ENCODE measurements at places on chromosomes 7 and 10.

GRCh38 chr7:102079140-102080018, 207.3 kb upstream of the SH2B2 start:
- H3K36me3 ChIP-seq = peaks cover 5% of the 10 kb centered on the region
- no peak for DNase-seq
- no peak overlapping the region for H3K27ac ChIP-seq
- H3K4me3 ChIP-seq = no peak overlapping the region
- H3K4me1 ChIP-seq = peaks cover 9% of the 10 kb centered on the region

GRCh38 chr7:32070406-32071360, at the start of gene PDE1C:
Gene PDE1C (minus strand): TSS chr7:32070407.
- H3K4me1 ChIP-seq = peaks cover 2% of the 10 kb centered on the region
- H3K27me3 ChIP-seq = no peaks in the 10 kb centered on the region
- peak within 1 kb of the TSS; percentile 78 for H3K4me3 ChIP-seq
- peak; percentile 21 for DNase-seq

DNA sequence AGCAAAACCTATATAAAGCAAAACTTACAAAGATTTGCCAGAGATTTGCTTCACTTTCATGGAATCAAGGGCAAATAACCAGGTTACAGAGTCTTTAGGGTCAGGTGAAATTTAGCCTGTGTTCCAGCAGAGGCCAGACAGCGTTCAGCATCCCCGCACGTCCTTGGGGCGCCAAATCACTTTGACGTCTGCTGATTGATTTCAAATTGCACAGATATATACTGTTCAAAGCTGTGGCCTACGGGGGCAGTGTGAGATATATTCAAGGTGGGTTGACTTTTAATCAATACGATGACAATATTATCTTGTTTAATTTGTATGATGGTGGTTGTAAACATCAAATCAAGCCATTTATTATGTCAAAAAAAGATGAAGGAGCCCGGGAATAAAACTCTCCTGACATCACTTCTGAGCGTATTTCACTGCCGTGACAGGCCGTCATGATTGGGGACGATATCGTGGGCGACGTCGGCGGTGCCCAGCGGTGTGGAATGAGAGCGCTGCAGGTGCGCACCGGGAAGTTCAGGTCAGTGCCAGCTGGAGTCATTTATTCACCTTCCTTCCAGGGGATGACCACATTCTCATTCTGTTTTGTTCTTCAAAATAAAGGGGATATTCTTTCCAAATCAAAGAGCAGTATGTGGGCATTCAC, 55.2 kb downstream of the LHPP start:
- no peak for DNase-seq
- no peak overlapping the region for H3K4me3 ChIP-seq

DNA sequence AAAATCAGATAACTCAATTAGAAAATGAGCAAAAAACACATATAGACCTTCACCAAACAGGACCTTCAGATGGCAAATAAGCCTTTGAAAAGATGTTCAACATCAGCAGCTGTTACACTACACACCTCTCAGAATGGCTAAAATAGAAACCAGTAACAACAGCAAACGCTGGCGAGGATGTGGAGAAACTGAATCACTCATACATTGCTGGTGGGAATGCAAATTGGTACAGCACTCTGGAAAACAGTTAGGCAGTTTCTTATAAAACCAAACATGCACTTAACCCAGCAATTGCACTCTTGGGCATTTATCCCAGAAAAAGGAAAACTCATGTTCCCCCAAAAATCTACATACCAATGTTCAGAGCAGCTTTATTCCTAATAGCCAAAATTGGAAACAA, 37.7 kb upstream of the SMARCD3 start:
- no peak overlapping the region for H3K27ac ChIP-seq
- peaks cover 26% of the 10 kb centered on the region for H3K27me3 ChIP-seq
- H3K4me1 ChIP-seq = no peaks in the 10 kb centered on the region
- DNase-seq = no peak
- H3K36me3 ChIP-seq = no peaks in the 10 kb centered on the region

GRCh38 chr7:43583424-43584194, 701 bp downstream of the STK17A start:
- H3K27me3 ChIP-seq = no peaks in the 10 kb centered on the region
- no peaks in the 10 kb centered on the region for H3K36me3 ChIP-seq
- H3K27ac ChIP-seq = no peak overlapping the region
- H3K4me1 ChIP-seq = peaks cover 6% of the 10 kb centered on the region
- DNase-seq = peak; percentile 50
- H3K4me3 ChIP-seq = peak overlapping the region; percentile 99

DNA sequence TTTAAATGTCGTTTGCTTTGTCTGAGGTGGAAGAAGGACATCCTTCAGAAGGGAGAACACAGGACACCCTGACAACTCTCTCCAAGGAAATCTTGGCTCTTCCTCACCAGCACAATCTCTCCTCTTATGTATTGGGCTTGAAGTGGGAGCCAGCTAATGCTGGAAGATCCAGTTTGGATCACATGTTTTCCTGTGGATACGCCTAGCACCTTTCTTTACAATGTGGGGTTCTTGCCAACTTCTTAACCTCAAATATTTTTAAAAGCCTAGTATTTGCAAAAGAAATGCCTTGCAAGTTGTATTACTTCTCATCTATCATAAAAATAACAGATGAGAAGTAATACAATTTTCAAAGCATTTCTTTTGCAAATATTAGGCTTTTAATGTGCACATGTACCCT, 76.4 kb downstream of the FRMD4A start:
- DNase-seq = no peak
- no peak overlapping the region for H3K4me3 ChIP-seq
- no peak overlapping the region for H3K27ac ChIP-seq
- no peaks in the 10 kb centered on the region for H3K27me3 ChIP-seq

DNA sequence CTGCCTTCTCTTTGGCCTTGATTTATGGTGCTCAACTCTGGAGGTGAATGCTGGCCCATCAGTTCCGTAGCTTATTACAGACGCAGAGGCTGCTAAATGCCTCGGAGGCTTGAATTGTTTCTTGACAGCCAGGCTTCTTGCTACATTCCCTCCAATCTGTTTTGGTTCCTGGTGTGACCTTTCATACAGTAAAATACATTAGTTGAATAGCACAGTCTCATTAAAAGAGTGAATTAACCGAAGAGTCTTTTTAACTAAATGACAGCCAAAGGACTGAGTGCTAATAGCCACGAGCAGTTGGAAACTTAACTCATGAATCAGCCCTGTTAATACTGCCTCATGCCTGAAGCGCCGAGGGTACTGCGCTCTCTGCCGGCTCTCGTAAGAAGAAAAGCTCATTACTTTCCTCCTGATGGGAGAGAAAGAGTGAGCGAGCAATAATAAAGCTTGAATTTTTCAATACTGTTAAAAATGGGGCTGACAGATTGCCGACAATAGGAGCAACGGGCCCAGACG, 236.4 kb upstream of the GPR26 start:
- H3K4me3 ChIP-seq = no peak overlapping the region
- no peak for DNase-seq
- no peaks in the 10 kb centered on the region for H3K4me1 ChIP-seq
- no peaks in the 10 kb centered on the region for H3K36me3 ChIP-seq

DNA sequence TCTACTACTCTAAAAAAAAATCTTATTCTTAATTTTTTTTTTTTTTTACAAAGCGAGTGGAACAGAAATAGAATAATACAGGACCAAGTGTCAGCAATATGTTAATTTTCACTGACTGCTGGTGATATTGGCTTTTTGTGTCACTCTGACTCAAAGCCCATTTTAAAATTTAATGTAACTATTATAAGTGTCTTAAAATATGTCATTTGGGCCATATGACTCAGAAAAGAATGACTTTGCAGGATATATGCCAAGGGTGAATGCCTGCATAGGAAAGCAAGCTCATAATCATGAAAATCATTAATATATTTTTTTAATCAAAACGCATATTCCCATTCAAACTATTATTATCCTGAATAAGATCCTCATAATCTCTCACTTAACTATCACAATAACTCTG, 149.2 kb downstream of the GNAT3 start:
- no peaks in the 10 kb centered on the region for H3K36me3 ChIP-seq
- no peak for DNase-seq
- H3K27ac ChIP-seq = no peak overlapping the region
- H3K4me3 ChIP-seq = no peak overlapping the region

DNA sequence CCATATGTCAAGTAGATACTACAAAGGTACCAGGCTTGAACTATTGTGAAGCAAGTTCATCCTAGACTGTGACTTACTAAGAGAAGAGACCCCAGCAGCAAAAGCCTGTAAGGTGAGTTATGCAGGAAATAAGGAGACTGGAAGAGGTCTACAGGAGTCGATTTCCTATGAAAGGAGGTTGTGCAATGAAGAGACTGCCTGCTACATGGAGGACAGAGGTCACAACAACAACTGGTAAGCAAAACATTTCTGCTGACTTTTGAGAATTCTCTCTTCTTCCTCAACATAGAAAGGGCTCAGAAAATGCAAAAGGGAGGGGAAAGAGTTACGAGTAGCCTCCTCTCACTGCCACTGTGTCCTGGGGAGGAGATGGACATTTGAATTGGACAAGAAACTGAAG, 42.4 kb downstream of the PDK4 start:
- H3K27me3 ChIP-seq = no peaks in the 10 kb centered on the region

GRCh38 chr10:129491123-129491734, 24.2 kb downstream of the MGMT start:
- no peaks in the 10 kb centered on the region for H3K27me3 ChIP-seq
- H3K4me3 ChIP-seq = no peak overlapping the region
- DNase-seq = no peak
- H3K4me1 ChIP-seq = peaks cover 3% of the 10 kb centered on the region
- H3K27ac ChIP-seq = no peak overlapping the region

DNA sequence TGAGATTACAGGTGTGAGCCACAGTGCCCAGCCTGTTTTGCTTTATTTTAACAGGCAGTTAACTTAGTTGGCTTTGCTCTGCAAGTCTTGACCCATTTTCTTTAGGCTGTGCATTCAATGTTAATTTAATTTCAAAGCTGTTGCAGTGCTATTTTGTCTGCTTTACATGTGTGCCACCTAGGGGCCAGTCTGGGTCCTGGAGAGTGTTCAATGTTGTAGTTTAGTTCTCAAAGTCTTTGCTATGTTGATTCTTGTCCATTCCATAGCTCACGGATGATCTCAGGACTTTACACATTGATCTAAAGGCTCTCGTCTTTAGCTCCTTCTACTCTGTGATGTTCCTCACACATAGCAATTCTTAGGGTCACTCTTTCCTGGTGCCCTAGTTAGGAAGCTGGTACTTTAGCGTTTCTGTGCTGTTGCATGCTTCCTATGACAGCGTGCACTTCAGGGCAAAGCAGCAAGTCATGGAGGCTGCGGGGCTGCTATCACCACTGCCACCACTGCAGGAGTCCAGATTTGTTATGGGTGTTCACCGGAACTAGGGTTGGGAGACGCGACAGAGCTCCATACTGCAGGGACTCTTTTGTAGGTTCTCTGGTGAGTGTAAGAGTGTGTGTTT, 16.4 kb upstream of the ABCA13 start:
- no peak overlapping the region for H3K4me3 ChIP-seq
- H3K27ac ChIP-seq = no peak overlapping the region
- H3K4me1 ChIP-seq = peaks cover 6% of the 10 kb centered on the region
- no peak for DNase-seq

DNA sequence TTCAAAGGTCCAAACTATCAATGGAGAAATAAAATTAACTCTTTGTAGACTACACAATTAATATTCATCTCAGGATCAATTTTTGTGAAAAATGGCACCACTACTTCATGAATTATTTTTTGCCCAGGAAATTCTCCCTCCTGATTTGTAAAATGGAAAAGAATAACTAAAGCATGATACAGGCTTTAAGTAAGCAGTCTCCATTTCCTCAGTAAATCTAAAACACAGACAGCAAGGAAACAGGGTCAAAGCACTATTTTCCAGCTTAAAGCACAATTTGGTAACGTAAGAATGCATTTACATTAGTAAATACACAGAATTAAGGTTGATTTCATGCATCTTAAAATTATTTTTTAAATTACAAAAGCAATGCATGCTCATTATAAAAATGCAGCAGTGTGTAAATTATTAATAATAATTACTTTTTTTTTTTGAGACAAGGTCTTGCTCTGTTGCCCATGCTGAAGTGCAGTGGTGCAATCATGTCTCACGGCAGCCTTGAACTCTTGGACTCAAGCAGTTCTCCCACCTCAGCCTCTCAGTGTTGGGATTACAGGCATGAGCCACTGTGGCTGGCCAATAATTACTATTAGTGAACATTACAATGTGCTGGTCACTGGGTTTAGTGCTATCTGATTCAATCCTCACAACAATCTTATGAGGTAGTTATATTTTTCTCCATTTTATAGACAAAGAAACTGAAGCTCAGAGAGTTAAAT, 26.1 kb upstream of the VCL start:
- H3K27me3 ChIP-seq = no peaks in the 10 kb centered on the region
- H3K36me3 ChIP-seq = no peaks in the 10 kb centered on the region
- DNase-seq = no peak
- peaks cover 13% of the 10 kb centered on the region for H3K4me1 ChIP-seq
- H3K27ac ChIP-seq = no peak overlapping the region
- no peak overlapping the region for H3K4me3 ChIP-seq

DNA sequence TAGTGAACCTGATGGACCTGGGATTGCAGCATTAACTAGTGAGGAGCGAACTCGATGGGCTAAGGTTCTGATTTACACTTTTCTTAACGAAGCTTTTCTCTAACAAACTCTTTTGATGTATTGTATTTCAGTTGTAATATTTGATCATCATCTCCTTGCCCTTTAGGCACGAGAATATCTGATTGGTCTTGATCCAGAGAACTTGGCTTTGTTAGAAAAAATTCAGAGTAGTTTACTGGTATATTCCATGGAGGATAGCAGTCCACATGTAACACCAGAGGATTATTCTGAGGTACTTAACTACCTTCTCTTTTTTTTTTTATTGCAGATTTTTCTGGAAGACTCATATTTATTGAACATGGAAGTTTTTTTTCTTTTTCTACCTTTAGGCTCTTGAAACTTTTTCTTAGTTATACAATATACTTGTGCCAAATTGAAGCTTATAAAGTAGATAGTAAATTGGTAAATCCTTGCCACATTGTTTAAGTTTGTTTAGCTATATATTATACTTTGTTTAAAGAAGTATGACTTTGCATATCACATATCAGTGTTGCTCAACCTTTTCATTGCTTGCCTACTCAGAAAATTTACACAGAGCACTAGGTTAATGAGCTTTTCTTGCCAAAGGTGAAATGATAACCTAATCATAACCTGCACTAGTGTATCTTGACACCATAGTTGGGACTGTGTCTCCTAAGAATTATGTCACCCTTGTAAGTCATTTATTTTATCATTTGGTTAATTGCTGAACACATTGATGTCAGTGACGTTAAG, 30.4 kb downstream of the CROT start:
- H3K27ac ChIP-seq = no peak overlapping the region
- no peaks in the 10 kb centered on the region for H3K27me3 ChIP-seq
- no peak for DNase-seq
- no peaks in the 10 kb centered on the region for H3K4me1 ChIP-seq
- H3K4me3 ChIP-seq = no peak overlapping the region
- peaks cover 70% of the 10 kb centered on the region for H3K36me3 ChIP-seq

DNA sequence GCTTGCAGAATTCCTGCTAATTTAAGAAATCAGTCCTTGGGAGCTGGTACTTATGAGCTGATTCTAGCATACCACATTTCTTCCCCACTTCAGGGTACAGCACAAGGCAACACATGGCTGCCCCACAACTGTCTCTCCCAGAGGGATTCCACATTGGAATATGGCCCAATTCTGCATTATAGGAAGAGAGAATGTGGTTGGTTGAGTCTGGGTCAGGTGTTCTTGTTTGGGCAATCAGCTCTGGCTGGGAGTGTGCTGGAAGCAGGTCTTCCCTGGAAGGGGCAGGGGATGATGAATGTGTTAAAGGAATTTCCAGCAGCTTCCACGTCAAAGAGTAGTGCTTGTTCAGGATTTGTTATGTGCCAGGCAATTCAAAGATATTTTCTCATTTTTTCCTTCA, 95.7 kb downstream of the BUB3 start:
- peaks cover 6% of the 10 kb centered on the region for H3K4me1 ChIP-seq
- no peaks in the 10 kb centered on the region for H3K27me3 ChIP-seq
- no peak for DNase-seq
- H3K27ac ChIP-seq = no peak overlapping the region
